ENCODE measurements at places on chromosomes 2 and 18.

GRCh38 chr2:115160531-115161080, 718.2 kb downstream of the DPP10 start:
- DNase-seq = no peak

GRCh38 chr2:241112592-241112991, 10.5 kb upstream of the MTERF4 start:
- DNase-seq = no peak

DNA sequence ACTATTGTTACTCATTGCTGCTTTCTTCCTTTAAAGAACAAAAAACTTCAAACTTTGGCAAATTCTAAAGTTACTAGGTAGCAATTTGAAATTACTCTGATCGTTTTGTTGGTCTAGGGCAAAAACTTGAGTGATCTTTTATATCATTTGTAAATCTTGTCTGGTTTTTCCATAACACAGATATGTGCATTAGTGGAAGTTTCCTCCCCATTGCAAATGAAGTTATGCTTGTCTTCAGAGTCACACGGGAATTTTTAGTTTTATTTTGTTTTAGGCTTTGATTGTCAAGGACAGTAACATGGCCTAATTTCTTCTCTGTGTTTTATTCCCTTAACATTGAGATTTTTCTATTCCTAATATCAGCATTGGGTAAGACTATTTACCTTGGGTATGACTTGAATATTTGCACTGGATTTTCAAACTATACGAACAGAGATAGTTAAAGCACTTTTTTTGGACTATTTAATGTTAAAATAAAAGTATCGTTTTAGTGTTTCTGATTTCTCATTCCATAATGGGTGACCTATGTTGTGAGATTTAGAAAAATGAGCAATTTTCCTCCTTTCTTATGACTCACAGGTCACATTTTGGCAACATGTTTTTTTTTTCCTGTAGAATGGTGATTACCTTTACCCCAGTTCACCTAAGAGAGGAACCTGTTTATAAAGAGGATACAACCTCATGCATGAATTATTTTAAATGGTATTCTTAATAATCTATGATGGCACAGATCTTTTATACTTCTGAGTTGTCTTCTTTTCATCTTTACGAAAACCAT, 65.0 kb downstream of the BABAM2 start:
- no peak for DNase-seq

- peak; percentile 31 for DNase-seq
Observed at GRCh38 chr18:34659579-34660517, 50.2 kb upstream of the DTNA start.

- DNase-seq = no peak
Observed at GRCh38 chr2:9950521-9951271, 797 bp upstream of the GRHL1 start.

- DNase-seq = no peak
Observed at GRCh38 chr18:37316468-37316867, 249.1 kb downstream of the CELF4 start.

- peak; percentile 50 for DNase-seq
Observed at GRCh38 chr2:5315512-5315911, 376.7 kb upstream of the SOX11 start.

DNA sequence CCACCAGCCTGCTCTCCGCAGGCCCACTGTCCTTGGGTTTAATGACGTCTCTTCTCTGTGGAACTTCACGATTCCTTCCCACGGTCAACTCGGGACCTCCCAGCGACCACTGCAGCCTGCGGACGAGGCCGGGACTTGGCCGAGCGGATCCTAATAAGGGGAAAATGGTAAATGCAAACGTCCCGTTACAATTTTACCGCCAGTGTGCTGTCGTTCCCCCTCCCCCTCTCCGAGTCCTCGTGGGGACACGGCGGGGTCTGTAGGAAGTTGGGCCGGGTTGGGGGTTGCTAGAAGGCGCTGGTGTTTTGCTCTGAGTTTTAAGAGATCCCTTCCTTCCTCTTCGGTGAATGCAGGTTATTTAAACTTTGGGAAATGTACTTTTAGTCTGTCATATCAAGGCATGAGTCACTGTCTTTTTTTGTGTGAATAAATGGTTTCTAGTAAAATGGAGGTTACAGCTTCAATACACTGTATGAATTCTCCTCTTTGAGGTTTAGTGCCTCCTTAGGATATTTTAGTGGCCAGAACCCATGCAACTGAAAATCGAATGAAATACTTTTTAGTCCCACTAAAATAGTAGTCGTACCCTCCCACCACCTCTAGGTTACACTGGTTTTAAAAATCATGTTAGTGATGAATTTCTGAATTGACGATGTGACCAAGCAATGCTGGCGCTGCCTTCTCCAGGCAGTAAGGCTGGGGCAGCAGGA, 2.3 kb downstream of the HOXD11 start:
- DNase-seq = no peak

DNA sequence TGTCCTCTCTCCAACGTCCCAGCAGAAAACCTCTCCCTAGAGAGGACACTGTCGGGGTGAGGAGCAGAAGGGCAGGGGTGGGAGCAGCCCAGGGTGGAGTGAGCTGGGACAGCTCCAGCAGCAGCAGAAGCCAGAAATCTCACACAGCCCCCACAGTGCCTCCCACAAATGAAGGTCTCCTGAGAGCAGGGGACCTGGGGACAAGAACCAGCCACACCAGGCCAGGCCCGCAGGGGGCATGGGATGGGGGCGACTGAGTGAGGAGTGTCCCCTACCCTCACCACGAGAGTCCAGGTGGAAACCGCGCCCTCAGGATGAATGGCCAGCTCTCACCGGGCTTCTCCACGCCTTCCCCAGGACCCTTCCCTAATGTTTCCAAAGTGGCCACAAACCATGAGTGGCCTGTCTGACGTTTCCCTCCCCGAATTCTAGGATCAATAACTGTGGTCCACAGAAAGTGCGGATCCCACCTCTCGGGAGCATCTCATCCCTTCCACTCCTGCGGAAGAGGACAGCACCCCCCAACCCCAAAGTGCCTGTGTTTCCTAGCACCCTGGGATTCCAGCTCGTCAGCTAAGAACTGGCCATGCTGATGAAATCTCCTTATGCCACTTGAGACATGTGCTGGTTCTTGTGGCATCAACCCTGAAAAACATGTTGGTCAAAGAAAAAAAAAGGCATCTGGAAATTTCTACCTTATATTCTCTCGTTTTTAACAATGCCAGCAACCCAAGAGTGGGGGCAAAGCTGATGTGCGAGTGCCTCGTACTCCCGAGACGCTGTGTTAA, 121.1 kb downstream of the HDAC4 start:
- no peak for DNase-seq

DNA sequence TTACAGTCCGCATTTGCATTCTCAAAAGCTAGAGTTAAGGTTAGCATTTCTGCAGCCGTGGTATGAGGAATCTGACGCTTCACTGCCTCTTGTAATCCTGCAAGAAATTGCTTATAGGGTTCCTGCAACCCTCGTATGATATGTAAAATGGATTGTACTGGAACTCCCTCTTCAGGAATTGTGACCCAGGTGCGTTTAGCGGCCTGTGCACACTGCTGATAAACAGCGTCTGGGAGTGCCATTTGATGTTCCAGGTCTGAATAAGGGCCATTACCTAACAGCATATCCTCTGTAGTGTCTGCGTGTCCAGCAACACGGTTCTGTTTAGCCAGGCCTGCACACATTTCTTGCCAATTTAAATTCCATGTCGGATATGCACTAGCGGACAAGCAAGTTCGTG, 42.5 kb downstream of the CXCR4 start:
- DNase-seq = no peak

DNA sequence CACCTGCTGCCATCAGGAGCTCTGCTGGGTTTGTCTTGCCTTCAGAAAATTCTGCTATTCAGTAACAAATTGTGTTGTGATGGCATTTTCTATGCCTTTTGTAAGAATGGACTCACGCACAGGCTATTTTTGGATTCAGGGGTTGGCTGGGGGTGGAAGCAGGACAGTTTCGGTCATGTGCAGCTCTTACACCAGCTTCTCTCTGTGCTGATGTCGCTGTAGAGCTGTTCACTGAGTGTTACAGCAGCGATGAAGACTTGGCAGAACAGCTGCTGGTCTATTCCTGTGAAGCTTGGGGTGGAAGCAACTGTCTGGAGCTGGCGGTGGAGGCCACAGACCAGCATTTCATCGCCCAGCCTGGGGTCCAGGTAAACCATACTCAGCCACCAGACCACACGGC, 49.2 kb downstream of the TRPM8 start:
- DNase-seq = no peak

DNA sequence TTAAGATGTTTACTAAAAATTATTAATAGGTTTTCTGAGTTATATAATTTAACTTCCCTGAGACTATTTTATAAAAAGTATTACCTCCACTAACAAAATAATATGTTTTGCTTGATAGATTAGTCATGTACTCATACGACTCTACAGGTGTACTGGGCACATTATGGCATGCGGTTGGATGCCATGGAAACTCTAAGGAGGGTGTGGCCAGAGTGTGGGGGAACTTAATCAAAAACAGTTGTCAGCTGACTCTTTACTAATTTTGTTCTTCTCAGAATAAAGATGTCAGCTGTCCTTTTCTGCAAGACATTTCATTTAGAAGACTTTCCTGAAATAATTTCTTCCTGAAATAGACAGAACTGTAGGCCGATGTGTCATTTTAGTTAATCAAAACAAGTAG, 228.3 kb upstream of the SIX3 start:
- no peak for DNase-seq

- DNase-seq = no peak
Observed at GRCh38 chr18:28043631-28044030, 133.3 kb downstream of the CDH2 start.

GRCh38 chr2:208570851-208571763, 164.5 kb downstream of the PTH2R start:
- no peak for DNase-seq

GRCh38 chr2:240876475-240877251, 8.0 kb downstream of the AGXT start:
- DNase-seq = no peak

GRCh38 chr2:104444392-104444791, 409.5 kb upstream of the POU3F3 start:
- DNase-seq = no peak

- no peak for DNase-seq
Observed at GRCh38 chr18:58858591-58859468, 5.8 kb upstream of the ZNF532 start.

DNA sequence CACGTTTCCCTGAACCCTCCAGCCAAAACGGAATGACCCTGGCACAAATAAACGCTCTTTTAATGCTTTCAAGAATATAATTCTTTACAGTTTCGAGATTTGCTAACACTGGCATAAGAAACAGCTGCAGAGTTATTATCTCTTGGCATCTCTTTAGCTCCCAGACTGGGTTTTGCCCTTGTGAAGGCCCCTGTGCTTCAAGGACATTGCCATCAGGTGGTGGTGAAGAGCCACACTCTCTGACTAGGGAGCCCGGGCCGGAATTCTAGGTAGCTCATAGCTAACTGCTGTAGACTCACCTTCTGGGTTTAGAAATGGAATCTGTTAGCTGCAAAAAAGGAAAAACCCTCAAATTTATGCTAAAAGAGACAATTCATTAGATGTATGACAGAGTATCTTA, 13.3 kb upstream of the GALNT14 start:
- DNase-seq = no peak

GRCh38 chr2:50597206-50597605, 434.7 kb downstream of the NRXN1 start:
- no peak for DNase-seq

GRCh38 chr2:44531289-44531688, 169.5 kb downstream of the CAMKMT start:
- DNase-seq = no peak

DNA sequence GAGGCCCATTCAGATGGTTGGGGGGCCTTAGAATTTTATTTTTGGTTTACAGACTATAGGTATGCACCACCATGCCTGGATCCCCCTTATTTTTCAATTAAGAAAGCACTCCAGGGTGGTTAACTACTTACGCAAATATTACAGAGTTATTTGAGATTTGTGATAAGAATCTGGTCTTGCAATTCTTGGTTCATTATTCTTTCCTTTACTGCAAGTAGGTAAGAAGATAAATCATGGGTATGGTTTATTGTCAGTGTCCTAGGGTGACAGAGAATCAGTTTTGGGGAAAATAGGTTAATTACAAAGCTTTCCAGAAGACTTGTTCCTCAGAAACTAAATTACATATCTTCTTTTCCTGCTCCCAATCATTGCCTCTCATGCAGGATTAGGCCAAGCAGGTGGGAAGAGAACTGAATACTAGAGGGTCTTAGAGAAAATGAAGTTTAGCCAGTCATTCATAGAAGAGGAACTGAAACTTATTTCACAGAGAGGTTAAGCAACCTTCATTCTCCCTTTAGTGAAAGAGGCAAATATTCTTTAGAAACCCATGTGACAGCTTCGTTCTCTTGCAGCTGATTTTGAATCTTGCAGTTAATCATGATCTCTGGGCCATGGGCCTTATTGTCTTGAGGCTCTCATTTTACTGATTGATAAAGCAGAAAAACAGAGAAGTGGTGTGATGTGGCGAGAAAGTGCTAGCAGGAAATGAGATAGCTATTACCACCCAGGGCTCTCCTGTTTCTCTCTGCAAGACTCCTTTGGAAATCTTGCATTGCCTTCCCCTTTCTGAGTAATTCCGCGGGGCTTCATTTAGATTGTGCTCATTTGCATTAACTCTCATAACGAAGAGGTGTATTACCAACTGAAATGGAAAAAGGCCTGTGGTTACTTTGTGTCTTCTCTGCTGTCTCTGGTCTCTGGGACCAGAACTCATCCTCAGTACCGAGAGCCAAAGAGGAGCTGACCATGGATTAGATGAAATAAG, 44.8 kb upstream of the ARHGAP25 start:
- DNase-seq = no peak

- no peak for DNase-seq
Observed at GRCh38 chr2:207173641-207174040, 7.9 kb upstream of the KLF7 start.

DNA sequence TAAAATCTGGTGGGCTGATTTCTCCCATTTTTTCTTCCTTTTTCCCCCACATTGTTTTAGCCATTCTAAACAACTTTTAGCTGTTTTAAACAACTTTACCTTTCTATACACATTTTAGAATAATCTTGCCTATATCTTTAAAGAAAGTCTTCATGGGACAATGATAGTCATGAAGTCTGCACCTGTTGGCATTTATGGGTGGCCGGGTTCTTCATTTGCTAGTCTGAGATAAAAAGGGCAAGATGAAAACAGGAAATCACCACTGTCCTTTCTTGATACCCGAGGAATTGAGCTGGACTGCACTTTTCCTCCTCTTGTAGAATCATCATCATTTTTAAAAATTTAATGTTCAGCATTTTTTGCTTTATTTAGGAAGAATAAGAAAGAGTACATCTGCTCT, 104.5 kb downstream of the ATP9B start:
- DNase-seq = no peak

DNA sequence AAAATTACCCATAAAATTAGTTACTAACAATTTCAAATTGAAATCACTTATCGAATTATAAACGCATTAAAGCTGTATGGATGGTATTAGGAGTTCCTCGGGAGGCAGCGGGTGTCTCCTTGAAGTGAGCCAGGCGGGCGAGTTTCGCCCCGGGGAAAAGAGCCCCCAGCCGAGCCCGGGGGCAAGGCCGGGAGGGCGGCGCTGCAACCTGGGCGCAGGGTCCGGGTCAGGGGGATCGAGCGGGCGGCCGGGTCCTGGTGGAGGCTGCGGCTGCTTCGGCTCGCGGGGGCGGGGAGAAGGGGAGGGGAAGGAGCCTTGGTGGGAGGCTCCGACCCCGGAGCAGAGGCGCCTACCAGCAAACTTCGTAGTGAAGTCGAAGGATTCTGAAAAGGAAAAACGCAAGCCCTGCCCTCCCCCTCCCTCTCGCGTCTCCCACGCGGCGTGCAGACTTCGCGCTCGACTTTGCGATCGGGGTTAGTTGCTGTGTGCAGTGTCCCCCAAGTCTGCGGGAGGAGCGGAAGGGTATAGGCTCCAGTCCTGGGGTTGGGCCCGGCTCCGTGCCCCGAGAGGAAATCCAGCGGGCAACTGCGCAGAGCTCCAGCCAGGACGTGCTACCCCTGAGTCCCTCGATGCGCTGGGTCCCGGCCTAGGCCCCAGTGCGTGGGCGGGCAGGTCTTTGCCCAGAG, 140.8 kb downstream of the MEIS1 start:
- no peak for DNase-seq
